ENCODE measurements at places on chromosomes 7 and 10. TPM values are rescaled to one million over a fixed set of nuclear protein-coding genes. Genes with fewer than 3 reads are reported as not detected.
A peak's percentile ranks its signal among the peaks of the same experiment; 100 is the strongest.

AP5Z1 gene
- total RNA-seq, result 140 TPM

DNA sequence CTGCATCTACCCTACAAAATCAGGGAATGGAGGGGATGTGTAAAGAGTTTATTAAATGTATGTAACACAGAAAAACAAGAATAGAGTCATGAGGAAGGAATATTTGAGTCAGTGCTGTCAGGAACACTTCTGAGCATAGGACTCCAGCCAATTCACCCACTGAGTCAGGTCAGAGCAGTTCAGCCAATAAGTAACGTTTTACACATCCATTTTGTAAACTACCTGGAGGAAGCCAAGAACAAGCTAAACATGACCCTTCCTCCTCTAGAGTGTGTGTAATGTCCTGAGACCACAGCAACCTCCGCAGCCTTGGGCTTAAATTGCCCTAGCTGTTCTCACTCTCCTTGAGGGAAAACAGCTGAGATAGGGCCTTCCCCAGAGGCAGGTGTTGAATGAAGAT, 691.5 kb upstream of the LRRN3 start:
- DNase-seq, result no peak

DNA sequence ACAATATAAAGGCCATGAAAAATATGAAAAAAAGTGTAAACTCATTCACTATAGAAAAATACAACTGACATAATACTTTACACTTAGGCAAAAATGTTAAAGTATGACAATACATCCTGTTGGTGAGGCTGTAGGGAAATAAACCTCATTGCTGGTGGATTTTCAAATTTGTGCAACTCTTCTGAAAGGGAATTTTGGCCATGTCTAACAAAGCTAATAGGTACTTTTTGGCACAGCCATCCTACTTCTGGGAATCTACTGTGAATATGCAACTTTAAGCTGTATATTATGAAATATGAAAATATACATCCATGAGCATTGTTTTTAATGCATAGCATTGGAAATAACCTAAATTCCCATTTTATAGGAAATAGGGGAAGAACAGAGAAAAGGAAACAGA, 13.4 kb upstream of the COA1 start:
- no peak for DNase-seq

DNA sequence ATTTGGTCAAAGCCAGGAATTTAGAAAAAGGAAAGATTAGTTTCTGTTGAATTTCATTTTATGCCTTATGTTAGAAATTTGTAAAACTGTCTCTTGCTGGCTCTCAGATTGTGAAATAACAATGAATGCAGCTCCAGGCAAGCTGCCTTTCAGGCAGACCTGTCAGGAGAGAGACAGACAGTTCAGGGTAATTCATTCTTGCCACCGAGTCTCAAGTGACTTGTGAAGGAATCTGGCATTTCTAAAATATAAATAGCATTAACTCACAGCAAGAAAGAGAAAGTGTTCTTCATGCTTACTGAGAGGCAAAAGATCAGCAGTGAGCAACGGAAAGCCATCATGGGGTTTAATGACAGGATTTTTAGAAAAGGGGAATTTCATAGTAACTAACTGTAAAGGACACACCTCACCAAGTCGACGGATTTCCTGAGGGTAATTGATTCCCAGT, 442.3 kb upstream of the AKR1E2 start:
- DNase-seq, result no peak

GRCh38 chr7:70458745-70459144, 673.2 kb upstream of the GALNT17 start:
- no peak for DNase-seq

- peak; percentile 33 for DNase-seq
These were observed 13.9 kb downstream of the KLHDC10 start for GRCh38 chr7:130084037-130084875.
